Left lobe of liver (tissue), 2 donors: ENCODE measurements at places on chromosomes 4 and X. TPM values are rescaled to one million over a fixed set of nuclear protein-coding genes. Genes with fewer than 3 reads are reported as not detected.

FAM50A gene
- total RNA-seq, result 18.7 TPM

SAGE1 gene
- not detected for total RNA-seq

SLC2A9 gene
- total RNA-seq, result 21.7 TPM

MAGEA9B gene
- total RNA-seq, result not detected

KIAA1210 gene
- not detected for total RNA-seq

CXCL1 gene
- 0.23 TPM for total RNA-seq

WDFY3 gene
- 27.0 TPM for total RNA-seq

SUPT20HL2 gene
- total RNA-seq, result not detected

PARM1 gene
- 0.40 TPM for total RNA-seq

PRPS1 gene
- total RNA-seq, result 29.6 TPM

PDE6B gene
- total RNA-seq, result 0.83 TPM

DAPP1 gene
- 0.78 TPM for total RNA-seq
